Type B pancreatic cell (in vitro differentiated cells): ENCODE measurements at places on chromosomes 1 and 21. TPM values are rescaled to one million over a fixed set of nuclear protein-coding genes. Genes with fewer than 3 reads are reported as not detected.

The LRRN2 gene
- total RNA-seq: 3.4 and 19.0 TPM in 2 replicates

The SAMSN1 gene
- total RNA-seq: 2.6 and 6.0 TPM in 2 replicates

The DPT gene
- total RNA-seq: 0.22 TPM in 1 of 2 replicates, not detected in the other

The CHODL gene
- total RNA-seq: 4.8 and 5.7 TPM in 2 replicates

- H3K36me3 ChIP-seq: no peaks in the 10 kb centered on the region
- H3K4me1 ChIP-seq: peaks cover 6% of the 10 kb centered on the region
- peaks cover 2% of the 10 kb centered on the region for H3K27me3 ChIP-seq
- no peak overlapping the region for H3K27ac ChIP-seq
- H3K4me3 ChIP-seq: no peak overlapping the region
- DNase-seq: no peak
Measured at GRCh38 chr1:53617382-53617781, 121.6 kb downstream of the GLIS1 start.
